Activated naive CD8-positive, alpha-beta T cell treated with anti-CD3 and anti-CD28 coated beads for 36 hours (primary cell): ENCODE measurements at places on chromosomes 1 and 21.

DNA sequence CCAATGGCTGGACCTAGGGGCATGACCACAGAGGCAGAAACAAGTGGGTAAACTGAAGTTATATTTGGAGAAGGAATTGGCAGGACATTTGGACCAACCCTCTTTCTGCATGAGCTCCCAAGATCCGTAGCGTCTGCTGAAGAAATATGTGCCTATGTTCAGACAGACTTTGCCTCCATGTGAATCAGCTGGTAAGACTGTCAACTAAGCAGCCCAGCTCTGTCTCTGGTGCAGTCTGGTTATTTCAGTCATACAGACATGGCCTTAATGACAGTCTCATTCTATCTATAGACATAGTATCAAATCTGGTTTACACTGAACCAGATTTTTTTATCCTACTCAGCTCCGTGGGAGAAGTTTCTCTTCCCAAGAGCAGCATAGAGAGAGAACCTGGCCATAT lies 63.1 kb upstream of the PBX1 start:
- no peak for DNase-seq

- no peak for DNase-seq
Measured at GRCh38 chr1:229001467-229002011, 266.3 kb downstream of the RHOU start.

GRCh38 chr1:117094841-117095604 lies 26.5 kb downstream of the TRIM45 start:
- no peak for DNase-seq

- DNase-seq = no peak
Measured at GRCh38 chr1:175572932-175573868, 170.2 kb downstream of the TNR start.

DNA sequence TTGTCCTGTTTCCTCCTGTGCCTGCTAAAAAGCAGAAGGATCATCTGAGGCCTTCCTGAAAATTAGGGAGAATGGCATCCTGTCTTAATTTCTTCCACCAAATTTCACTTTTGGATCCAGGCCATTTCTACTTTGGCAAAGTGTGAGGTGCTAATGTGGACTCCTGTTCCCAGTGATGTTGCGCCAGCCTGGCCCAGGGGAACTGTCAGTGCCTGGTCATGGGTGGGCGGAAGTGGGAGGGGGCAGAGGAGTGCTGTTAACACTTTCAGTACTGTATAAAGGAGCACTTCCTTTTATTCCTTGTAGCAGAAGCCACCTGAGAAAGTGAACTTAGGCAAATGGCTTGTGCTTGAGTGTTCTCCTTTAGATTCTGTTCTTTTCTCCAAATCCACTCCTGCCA lies 19.9 kb downstream of the ELAPOR1 start:
- no peak for DNase-seq

DNA sequence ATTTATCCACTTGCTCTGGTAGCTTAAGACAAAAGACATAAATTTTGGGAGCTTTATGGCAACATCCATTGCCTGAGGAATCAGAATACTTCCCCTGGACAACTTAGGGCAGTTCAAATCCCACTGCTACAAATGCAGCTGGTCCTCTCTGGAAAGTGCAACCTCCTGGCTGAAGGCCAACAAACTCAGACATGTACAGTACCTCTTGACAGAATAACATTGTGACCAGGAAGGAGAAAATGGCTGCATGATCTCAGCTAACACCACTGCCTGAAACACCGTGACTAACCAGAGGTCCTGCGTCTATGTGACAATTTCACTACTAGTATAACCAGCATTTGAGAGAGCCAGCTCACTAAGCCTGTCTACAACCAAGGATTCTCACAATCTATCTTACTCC lies 218.9 kb downstream of the CRB1 start:
- no peak for DNase-seq

GRCh38 chr1:41479000-41479807 lies 5.3 kb downstream of the EDN2 start:
- DNase-seq = no peak

- DNase-seq = no peak
Measured at GRCh38 chr1:209241487-209241886, 342.0 kb upstream of the CAMK1G start.
